NCI-H774 (cell line): ENCODE measurements at places on chromosomes 16 and 17.

DNA sequence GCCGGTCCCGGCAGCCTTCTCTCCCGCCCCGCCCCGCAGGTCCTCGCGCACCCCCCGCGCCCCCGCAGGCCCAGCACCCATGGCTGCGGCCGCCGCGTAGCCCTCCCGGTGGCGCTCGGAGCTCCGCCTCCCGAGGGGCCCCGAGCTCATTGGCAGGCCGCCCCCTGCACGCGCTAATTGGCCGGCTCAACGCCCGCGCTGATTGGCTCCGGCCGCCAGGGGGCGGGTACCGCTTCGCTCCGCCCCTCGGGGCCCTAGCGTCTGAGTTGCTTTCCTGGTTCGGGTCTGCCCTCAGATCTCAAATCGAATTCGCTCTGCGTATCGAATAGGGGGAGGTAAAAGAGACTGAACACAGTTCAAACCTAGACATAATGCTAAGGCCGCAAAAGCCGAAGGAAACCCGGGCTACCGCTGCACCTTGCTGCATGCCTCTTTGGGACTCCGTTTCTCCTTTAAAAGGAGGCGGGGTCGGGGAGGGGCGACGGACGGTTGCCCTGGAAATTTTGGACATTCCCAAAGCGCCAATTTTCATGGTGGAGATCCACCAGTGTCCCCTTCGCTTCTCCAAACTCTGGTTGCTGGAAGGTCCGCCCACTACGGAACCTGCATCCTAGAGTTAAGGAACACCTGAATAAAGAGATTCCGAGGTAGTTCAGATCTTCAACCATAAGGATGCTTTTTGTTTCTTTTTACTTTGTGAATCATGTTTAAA, at the start of gene DEXI:
Gene DEXI, minus strand, starts transcription at position 117 of the 712 bp plus-strand sequence. CDS start 463 bp downstream, outside the sequence.
- peak; percentile 90 for DNase-seq

- DNase-seq, result no peak
Observed at GRCh38 chr17:80693511-80693910, 148.9 kb downstream of the RPTOR start.

DNA sequence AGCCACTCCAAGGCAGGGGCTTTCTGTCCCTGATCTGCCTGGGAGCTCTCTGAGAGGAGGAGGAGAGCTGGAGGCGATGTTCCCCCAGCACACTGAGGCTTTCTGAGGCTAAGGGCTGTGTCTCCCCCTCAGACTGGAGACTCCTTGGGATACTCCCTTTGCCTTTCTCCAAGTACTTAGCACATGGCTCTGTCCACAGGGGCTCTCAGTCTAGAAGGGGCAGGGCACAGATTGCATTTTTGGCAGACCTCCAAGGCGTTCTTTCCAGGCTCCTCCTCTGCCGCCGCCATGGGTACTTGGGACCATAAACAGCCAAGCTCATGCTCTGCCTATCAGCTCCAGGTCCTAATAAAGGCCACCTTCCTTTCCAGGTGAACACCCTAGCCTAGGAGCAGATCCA, 1.8 kb upstream of the GIP start:
- DNase-seq, result no peak

GRCh38 chr17:79811011-79811867, 14.4 kb upstream of the CBX8 start:
- DNase-seq, result peak; percentile 54

DNA sequence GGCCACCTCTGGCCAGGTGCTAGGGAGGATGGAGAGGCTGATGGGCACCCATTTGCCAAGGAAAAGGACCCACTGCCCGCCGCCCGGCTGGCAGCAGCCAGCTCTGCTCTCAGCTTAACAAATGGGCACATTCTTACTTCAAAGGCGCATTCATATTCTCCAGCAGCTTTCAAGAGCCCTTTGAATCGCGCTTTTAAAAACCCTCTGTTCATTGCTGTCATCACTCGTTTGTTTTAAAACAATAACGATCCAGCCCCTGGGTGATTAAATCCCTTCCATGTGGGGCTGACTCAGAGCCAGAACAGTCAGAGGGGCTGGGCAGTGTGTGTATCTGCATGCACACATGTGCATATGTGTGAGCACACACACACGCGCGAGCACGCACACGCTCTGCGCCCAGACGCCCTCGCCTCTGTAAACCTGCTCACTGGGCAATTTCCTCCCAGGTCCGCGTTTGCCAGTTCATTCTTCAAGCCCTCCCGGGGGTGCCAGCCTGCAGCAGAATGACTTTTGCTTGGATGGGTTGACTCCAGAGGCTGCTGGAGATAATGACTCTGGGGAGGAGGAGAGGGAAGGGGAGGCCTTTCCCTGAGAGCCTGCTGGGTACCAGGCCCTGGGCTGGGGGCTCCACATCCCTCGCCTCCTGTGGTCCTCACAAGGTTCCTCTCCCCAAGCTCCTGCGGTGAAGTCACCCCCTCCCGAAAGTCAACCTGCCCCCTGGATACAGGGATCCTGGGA, 133.1 kb downstream of the SDK2 start:
- peak; percentile 14 for DNase-seq

GRCh38 chr17:41018541-41018940, 8.5 kb downstream of the KRTAP1-5 start:
- no peak for DNase-seq
